ENCODE measurements at places on chromosomes 12 and 14.
A peak's percentile ranks its signal among the peaks of the same experiment; 100 is the strongest.

DNA sequence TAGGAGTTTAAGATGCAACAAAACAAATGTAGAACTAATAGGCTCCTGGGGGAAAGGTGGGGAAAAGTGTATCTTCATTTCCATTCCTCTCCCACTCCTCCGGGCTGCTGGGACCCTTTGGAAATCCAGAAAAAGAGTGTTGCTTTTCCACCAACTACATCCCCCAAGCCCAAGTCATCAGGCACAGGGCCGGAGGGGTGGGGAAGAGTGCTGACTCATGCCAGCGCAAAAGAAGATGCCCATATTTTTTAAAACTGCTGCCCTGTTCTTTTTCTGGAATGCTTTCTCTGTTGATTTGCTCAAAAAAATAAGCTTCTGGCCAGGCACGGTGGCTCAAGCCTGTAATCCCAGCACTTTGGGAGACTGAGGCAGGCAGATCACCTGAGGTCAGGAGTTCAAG is 70.9 kb downstream of the TBK1 start:
- DNase-seq, result no peak

DNA sequence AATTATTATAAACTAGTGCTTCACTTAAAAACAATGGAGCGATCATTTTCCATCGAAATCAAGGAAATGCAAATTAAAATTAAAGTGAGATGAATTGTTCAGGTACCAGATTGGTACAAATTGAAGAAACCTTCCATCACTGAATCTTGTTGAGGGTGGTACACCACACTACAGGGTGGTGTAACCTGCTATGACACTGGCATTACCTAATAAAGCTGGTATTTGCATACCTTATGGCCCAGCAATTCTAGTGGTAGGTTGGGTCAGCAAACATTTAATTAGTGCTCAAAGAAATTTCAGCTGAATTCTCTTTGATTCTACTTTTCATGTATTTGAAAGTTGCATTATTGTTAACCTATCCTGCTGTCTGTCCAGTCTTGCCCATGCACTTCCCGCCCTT is 9.2 kb downstream of the TIGAR start:
- DNase-seq, result no peak

GRCh38 chr14:100717386-100717785 is 9.3 kb upstream of the DLK1 start:
- DNase-seq, result no peak

DNA sequence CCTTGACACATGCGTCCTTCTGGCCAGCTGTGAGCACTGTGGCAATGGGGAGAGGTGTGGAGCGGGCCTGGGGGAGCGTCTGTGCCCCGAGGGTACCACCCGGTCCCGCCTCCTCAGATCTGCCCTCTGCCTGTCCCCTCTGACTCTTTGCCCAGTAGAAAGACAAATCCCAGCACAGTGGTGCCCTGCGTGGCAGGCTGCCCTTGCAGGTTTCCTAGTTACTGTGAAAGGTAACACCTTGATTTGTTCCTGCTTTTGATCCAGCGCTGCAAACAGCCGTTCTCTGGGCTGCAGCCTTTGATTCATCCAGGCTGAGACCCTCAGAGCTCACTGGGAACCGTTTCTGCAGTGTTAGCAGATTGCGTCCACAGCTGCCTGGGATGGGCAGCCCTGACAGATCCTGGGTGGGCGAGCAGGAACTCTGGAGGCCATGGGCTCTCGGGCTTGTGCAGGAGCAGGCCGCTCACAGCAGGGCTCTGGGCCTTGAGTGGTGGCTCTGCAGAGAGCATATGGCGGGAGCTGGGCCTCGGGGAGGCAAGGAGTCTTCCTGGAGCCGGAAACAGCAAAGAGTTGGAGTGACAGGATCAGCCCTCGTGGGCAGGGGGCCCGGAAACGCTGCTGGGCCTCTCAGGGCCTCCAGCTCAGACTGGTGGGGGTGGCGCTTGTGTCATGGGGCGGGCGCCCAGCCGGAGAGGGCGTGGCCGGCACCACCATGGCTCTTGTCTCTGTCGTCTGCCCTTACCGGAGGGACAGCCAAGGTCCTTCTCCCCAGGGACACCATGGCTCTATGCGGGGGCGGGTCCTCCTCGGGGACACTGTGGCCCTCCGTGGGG is 16.6 kb downstream of the FBRSL1 start:
- no peak for DNase-seq

DNA sequence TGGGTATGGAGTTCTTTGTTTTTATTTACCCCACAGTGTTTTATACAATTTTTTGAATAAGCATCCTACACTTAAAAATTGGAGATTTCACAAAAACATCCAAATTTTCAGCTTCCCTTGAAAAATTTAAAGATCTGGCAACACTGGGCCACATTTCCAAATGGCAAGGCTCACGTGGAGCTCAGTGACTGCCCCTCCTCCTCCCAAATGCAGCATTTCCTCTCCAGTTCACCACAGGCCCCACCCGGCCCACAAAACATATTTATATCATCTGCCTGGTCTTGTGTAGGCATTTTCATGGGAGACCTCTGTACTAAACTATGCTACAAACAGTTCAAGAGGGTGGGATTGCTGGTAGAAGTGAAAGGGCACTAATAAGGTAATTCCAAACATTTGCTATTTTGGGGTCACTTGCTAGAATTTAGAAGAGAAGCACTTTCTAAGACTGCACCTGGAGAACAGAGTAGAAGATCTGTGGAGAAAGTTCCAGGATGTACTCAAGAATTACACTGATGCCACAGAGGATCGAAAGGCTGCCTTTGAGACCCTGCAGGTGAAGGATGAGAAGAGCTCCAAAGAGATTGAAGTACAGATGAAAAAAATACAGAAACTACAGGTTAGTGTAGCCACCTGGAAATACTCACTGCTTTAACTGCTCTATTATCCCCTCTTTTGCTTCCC is 7.3 kb downstream of the FKBP11 start:
- no peak for DNase-seq

DNA sequence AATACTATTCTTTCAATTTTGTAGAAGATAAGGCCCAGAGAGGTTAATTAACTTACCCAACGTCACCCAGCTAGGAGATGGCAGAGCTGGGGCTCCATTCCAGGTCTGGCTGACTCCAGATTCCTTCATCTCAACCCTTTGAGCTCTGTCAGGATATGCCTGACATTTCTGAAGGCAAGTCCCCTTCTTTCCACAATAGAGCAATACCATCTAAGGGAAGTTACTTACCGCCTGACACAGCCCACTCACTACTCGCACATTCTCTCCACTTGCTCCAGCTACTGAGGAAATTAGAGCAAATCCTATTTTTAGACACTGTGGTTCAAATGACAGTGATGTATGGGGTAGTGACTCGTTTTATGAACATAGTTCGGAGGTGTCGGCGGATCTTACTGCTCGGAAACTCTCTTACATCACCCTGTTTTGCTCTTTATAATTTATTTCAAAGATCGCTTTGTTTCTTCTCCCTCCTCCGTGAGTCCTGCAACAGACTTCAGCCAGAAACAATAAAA is 2.0 kb upstream of the WSCD2 start:
- no peak for DNase-seq

- DNase-seq, result no peak
These were observed 692 bp upstream of the COX14 start for GRCh38 chr12:50111395-50111692.

DNA sequence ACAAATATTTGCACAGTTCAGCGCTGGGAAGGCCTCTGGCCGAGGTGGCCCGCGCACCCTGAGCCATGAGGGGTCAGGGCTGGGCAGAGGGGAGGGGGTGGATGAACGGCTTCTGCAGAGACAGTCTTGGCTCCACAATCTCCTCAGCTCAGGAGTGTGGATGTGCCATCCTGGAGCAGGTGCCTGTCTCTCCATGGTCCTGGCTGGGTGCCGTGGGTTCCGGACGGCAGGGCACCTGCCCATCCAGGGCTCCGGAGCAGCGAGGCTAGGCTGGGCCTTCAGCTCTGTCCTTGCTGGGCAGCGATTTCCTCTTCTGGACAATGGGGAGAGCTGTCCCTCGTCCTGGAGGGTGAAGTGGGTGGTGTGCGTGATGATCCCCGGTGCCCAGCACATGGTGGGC is 55.6 kb downstream of the KIF26A start:
- no peak for DNase-seq

DNA sequence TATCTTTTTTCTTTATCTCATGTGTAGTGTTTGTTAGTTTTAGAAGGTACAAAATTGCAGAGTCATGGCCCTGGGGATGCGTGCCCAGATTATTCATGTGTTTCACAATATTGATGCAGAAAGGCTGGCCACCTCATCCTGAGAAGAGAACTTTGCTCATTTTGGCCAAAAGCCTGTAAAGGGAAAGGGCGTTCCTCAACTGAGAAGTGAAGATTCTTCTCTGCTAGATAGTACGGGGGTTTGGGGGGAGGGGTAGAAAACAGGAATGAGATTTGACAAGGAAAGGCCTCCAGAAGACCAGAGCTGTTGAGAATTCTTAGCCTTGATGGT is 1.7 kb downstream of the MGST1 start:
- peak; percentile 63 for DNase-seq

GRCh38 chr14:30991408-30991807 is 34.0 kb upstream of the AP4S1 start:
- DNase-seq, result no peak

GRCh38 chr12:108270849-108271143 is 68.3 kb downstream of the CMKLR1 start:
- DNase-seq, result no peak

- DNase-seq, result peak; percentile 22
These were observed 229.9 kb downstream of the NTF3 start for GRCh38 chr12:5661811-5662210.

DNA sequence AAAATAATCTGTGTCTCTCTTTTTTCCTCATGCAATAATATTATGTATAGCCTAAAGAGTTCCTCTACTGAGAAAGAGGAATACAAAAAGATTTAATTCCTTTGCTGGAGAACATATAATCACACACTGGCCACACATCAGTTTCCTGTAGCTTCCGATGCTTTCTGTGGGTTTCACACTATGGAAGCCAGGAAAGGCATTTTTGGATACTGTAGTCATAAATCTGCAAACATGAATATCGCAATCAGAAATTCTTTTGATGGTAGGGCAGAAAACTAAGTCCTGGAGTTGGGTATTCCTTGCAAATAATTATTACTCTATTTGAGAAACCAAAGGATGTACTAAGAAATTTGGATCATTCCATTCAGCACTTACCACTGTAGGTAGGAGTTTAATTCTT is 260.0 kb downstream of the ACSS3 start:
- no peak for DNase-seq

- no peak for DNase-seq
These were observed 34.0 kb downstream of the TCHP start for GRCh38 chr12:109934026-109934425.

DNA sequence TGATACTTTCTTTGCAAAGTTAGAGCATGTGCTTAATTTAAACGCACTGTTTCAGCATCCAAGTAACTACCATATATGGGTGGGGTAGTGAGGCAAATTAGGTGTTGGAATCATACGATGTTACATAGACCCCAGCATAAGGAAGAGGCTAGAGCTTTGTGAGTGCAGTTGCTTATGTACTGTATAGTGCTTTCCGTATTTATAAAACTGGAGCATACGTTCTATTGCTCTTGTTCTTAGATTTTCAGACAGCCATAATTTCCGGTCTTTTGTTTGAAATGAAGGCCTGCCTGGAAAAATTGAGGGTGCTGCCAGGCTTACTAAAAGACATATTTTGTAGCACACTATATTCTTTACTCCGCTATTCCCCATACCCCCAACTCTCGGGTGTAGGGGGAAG is 335.7 kb downstream of the FOXG1 start:
- DNase-seq, result no peak

GRCh38 chr12:56188778-56189098 is 545 bp downstream of the SMARCC2 start:
- DNase-seq, result no peak

GRCh38 chr12:46187023-46187422 is 81.8 kb downstream of the SLC38A1 start:
- DNase-seq, result no peak

GRCh38 chr12:102865821-102866615 is 51.0 kb downstream of the PAH start:
- DNase-seq, result no peak

DNA sequence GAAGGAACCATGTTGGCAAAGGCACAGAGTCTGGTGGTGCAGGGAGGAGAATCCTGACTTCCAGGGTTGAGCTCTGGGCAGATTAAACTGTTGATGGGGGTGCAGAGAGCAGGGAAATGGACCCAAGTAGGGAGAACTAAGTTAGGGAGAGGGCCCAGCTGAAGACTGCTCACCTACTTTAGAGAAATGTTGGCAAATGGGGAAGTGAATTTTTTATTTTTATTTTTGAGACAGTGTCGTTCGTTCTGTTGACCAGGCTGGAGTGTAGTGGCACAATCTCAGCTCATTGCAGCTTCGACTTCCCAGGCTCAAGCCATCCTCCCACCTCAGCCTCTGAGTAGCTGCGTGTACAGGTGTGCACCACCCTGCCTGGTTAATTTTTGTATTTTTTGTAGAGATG is 32.1 kb upstream of the TUBA1A start:
- no peak for DNase-seq

GRCh38 chr14:35825968-35826217 is 245 bp upstream of the BRMS1L start:
- DNase-seq, result no peak

DNA sequence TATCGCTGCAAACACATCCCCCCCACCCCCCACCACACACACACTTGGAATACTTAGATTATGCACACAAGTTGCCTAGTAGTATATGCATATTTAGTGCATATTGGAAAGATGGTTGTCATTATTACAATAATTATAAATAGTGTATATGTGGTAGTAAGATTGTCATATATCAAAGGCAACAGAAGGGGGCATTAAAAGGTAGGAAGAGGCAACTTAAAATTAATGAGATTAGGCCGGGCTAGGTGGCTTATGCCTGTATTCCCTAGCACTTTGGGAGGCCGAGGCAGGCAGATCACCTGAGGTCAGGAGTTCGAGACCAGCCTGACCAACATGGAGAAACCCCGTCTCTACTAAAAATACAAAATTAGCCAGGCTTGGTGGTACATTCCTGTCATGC is 52.1 kb downstream of the GSC start:
- DNase-seq, result no peak

DNA sequence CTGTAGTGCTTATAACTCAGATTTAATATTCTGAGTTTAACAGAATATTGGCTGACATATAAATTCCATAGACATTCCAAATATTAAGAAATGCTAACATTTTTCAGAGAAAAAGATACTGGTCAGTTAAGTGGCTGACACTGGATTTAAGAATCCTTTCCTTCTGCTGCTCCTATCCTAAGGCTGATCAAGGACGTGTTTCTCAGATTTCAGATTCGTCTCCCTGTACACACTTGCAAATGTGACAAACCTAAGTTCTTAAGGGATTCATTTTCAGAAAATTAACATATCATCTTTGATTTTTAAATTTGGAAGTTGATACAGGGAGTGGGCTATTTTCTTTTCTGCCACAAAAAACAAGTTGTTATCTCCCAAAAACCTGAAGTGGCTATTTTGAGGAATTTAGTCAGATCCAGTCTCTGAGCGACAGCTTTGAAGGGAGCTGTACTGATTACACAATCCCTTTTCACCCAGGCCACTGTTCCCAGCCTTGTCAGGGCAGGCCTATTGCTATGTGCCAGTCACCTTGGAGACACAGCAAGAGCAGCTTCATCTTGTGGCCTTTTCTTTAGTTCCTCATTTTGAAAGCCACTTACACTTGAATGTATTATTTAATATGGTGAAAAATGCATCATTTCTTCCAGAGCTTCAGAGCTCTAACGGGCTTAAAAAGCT is 370.6 kb downstream of the KCNH5 start:
- no peak for DNase-seq

- no peak for DNase-seq
These were observed 176.7 kb upstream of the NOS1 start for GRCh38 chr12:117538032-117538690.
